Endothelial cell (in vitro differentiated cells): ENCODE measurements at places on chromosomes 2 and 18.

DNA sequence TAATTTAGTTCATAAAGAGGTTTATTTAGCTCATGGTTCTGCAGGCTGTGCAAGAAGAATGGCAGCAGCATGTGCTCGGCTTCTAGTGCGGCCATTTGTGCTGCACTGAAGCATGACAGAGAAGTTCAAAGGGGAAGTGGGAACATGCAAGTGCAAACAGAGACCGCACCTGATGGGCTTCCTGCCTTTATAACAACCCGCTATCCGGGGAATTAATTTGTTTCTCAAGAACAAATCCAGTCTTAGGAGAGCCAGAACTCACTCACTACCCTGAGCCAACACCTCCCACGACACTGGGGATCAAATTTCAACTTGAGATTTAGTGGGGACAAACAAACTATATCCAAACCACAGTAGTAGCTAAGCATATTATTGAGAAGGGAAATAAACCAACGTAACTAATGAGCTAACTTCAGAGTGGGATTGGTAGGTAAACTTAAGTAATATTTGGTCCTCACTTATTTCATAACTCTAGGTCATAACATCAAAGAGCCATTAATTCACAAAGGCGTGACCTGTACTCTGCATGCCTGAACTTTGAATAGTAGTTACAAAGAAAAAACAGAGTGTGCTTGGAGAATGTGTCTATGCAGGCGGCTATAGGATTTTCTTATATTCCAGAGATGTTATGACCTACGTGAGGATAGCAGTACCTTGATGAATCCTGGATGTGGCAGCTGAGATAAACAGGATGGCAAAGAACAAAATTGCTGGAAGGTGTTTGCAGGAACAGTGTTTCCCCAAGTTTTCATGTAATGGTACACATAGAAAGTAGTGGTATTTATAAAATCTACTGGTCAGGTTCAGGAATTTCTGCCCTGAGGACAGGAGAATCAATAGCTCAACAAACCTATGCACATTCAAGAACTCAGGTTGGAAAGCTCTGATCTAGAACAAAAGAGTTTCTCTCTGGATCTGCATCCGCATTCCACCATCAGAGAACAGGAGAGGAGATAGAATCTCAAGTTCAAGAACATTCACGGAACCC, 845.9 kb upstream of the ID2 start:
- no peak for DNase-seq

- DNase-seq, result no peak
These were observed 39.4 kb downstream of the MAP4K4 start for GRCh38 chr2:101736861-101737291.

- no peak for DNase-seq
These were observed 553 bp downstream of the TIGD1 start for GRCh38 chr2:232549655-232550353.

DNA sequence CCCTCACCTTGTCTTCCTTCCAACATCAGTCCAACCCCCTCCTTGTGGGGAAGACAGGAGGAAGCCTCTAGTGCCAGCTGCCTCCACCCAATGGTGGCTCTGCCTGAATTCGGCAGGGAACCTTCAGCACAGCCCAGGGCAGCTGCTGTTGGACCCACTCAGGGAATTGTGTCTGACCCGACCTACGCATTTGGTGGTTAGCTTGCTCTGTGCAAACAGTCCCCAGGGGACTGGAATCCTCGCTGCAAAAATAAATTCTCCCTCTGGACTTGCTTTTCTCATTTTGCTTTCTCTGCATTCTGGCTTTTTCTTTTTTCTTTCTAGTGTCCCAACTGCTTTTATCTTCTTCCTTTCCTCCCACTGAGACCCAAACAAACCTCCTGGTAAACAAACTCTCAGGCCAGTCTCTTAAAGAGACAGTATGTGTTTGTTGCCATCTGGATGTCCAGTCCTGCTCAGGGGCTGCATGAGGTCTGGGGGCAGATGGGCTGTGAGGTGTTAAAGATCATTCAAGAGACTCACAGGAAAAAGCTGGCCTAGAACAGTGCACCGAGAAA, 137.7 kb upstream of the HAAO start:
- DNase-seq, result no peak

DNA sequence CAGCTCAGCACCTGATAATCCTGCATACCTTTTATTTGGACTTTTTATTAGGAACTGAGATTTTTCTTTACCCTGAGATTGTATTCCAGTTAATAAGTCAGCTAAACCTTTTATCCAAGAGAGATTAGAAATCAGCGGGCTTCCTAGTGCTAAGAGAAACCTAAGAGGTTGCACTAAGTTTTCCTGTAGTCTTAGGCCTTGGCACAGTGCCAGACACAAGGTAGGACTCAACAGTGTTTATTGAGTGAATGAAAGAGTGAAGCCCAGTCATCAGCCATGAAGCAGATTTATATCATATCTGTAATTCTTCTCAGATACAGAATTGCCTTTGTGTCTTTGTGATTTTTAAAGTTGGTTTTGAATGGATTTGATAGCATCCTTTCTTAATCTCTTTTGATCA, 13.6 kb downstream of the OTX1 start:
- no peak for DNase-seq

DNA sequence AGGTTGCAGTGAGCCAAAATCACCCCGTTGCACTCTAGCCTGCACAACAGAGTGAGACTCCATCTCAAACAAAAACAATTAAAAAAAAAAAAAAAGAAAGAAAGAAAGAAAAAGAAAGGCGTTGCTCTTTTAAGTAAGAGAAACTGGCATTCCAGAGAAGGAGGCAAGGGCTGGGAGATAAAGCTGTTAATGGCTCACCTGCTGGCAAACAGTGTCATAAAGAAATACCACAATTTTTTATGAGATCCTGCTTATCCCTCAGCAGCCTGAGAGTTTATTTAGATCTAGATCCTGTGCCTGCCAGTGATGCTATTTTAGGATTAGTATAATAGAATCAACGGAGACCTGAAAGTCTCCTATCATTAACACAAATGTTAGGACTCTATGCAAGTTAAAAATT, 16.3 kb downstream of the SLC19A3 start:
- no peak for DNase-seq

DNA sequence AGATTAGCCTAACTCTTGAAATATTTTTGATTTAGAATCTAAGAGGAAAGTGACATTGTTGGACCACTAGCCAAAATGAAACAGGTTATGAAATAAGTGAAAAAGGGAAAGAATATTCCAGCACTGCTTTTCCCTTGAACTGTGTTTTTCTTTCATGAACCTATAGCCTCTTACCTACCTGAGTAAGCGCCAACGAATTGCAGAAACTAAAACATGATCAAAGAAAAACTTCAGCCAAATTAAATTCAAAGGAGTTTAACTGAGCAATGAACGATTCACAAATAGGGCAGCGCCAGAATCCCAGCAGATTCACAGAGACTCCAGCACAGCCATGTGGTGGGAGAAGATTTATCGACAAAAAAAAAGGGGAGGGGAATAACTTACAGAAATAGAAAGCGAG, 518.6 kb downstream of the PIK3C3 start:
- no peak for DNase-seq

- DNase-seq, result no peak
These were observed 12.5 kb downstream of the NMS start for GRCh38 chr2:100482741-100483140.
